ENCODE measurements at places on chromosomes 3 and 15.

DNA sequence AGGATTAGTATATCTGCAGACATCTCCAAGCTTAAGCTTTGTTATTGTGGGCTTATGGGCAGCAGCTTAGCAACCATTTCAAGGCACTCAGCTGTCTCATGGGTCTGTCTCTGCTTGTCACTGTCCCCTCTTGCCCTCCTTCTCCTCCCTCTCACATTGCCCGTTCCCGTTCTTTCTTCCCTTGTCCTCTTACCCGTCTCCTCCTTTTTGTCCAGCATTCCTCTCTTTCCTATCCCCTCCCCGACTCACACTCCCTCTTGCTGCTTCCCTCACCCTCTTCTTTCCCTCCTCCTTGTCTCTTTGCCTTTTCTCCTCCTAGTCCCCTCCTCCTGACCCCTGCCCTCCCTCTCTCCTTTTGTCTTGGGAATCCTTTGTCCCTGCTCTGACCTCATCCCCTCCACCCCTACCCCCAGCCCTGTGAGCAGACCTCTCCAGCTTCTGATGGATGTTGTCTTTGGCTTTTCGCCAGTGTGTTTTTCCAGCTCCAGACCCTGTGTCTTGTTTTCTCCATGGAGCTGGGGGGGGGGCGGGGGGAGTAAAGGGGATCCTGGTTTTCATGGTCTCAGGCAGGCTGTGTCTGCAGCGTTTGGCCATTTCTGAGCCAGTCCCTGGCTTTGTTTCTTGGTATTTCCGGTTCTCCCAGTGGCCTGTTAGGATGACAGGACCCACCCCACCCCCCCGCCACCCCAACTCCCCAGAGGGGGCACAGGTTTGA is 47.9 kb upstream of the TRAK1 start:
- DNase-seq = no peak

DNA sequence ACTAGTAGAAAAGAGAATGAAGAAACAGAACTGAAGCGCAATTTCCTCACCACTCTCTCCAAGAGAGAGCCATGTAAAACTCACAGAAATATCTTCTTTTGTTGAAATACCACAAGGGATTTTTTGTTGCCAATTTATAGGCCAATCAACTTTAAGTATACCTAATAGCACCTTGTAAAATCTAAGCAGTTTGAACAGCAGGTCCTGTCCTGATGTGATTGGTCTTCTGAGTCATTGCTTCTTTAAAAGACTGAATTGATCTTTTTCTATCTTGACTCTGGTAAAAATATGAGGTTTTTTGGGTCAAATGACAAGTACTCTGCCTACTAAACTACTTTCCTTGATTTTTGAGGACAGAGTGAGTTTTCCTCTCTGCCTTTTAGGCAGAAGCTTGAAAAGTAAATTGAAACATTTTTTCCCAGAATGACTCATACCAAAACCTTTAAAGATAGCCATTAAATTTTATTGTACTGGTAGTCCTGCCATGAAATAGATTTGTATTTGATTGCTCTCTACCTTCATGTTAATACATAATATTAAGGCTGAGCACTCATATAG is 343.9 kb upstream of the CBLB start:
- no peak for DNase-seq

GRCh38 chr15:48451736-48452135 is 120.5 kb downstream of the DUT start:
- DNase-seq = no peak

GRCh38 chr3:76900596-76900995 is 139.3 kb upstream of the ROBO2 start:
- DNase-seq = no peak

GRCh38 chr3:52532838-52533622 is 627 bp downstream of the NT5DC2 start:
- peak; percentile 28 for DNase-seq

GRCh38 chr3:27093771-27094170 is 275.4 kb downstream of the NEK10 start:
- DNase-seq = no peak

- no peak for DNase-seq
These were observed 41.7 kb downstream of the TCF12 start for GRCh38 chr15:56960116-56960515.

GRCh38 chr3:141227752-141228151 is 3.9 kb upstream of the PXYLP1 start:
- no peak for DNase-seq

DNA sequence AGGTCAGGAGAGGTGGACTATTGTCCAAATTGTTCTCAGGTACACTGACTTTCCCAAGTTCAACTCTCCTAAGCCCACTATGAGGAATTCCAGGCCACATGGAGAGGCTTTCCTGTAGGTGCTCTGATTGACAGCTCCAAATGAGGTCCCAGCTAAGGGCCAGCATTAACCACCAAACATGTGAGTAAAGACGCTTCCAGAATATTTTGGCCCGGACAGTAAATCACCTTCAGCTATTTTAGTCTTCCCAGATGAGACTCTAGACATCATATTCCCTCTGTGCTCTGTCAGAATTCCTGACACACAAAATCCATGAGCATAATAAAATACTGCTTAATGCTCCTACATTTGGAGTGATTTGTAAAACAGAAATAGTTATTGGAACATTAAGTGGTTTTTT is 135.5 kb downstream of the TGFBR2 start:
- no peak for DNase-seq

DNA sequence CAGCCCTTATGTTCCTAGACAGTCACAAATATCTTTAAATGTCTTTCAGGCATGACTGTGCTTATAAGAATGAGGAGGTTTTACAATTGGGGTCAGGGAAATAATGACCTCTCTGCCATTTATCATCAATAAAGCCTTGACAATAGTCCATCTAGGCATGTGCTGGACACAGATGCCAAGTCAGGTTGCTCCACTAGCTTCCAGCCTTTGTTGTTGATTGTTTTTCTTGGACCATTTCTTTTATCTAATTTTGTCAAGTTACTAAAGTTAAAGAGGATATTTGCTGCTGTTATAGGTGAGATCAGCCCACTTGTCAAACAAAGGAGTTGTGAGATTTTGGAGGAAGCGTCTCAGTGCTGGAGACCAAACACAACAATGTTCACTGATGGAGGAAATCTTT is 628.0 kb downstream of the ROBO2 start:
- DNase-seq = no peak

GRCh38 chr15:64894395-64895056 is 17.2 kb upstream of the ANKDD1A start:
- DNase-seq = peak; percentile 69

GRCh38 chr3:52253314-52254304 is 8.1 kb downstream of the PPM1M start:
- peak; percentile 91 for DNase-seq

- no peak for DNase-seq
These were observed 731.1 kb upstream of the SGO1 start for GRCh38 chr3:20916951-20917606.

GRCh38 chr3:81433675-81434074 is 327.8 kb downstream of the GBE1 start:
- DNase-seq = no peak

- DNase-seq = no peak
These were observed 118.2 kb upstream of the RAP2B start for GRCh38 chr3:153043729-153044328.

DNA sequence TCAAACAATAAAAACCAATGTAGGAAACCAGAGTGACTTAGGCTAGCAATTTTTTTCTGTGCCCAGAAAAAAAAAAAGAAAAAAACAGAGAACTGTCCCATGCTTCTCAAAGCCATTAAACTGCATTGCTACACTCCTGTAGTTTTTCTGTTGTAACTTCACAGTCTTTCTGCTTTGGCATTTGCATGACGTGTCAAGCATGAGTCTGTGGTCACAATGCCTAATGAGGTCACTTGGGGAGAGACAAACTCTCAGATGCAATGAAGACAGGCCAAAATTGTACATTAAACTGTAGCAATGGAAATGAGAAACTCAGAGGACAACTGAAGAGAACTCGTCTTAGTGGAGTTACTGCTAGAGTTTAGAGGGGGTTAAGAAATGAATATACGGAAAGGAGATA is 30.8 kb downstream of the CCDC80 start:
- DNase-seq = no peak

- no peak for DNase-seq
These were observed 104.6 kb upstream of the STRIT1 start for GRCh38 chr3:155398046-155398445.

DNA sequence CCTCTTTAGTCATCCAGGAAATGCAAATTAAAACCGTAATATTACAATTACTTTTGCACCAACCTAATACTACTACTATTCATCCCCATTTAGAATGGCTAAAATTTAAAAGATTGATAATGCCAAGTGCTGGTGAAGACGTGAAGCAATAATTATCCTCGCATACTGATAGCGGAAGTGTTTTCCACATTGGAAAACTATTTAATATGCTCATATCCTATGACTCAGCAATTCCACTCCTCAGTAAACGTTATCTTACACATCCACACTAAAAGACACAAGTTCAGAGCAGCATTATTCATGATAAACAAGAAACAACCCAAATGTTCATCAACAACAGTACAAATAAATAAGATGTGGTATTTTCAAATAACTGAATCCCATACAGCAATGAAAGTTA is 70.6 kb downstream of the VPS13C start:
- no peak for DNase-seq

DNA sequence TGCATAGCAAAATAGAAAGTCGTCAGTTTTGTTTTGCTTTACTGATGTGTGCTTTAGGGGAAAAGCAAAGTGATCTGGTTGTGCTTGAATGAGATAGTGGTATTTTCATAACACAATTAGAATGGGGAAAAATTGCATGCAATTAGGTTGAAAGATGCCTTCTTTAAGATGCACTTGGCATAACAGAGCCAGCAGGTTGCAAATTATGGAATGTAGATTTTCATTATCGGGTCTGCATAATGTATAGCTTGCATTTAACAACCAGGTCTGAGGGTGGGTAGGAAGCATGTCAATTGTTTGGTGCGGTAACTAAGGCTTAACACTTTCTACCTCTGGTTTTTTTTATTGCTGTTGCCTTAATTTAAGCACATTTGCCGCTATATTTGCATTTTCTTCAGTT is 370.7 kb upstream of the MCTP2 start:
- no peak for DNase-seq

GRCh38 chr15:86362555-86362954 is 282.9 kb downstream of the AGBL1 start:
- DNase-seq = no peak

DNA sequence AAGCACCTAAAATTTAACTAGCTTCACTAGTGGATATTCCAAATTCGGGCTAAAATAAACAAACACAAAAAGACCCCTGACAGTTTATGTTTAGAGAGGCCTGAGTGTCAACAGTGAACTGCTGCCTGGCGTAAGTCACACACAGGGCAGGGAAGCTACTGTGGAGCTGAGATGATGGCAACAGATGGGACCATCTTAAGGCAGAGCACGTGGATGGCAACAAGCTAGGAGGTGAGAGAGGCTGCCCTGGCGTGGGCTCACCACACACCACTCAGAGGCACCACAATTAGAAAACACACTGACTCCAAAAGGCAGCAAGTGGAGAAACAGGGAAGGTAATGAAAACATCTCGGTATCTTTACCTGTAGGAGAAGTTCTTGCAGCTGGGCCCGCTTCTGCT is 93.3 kb downstream of the ATP1B3 start:
- DNase-seq = no peak

- DNase-seq = no peak
These were observed 51.9 kb upstream of the ETV5 start for GRCh38 chr3:186160691-186161243.

GRCh38 chr3:12187448-12188327 is 29.0 kb upstream of the TIMP4 start:
- DNase-seq = peak; percentile 64

DNA sequence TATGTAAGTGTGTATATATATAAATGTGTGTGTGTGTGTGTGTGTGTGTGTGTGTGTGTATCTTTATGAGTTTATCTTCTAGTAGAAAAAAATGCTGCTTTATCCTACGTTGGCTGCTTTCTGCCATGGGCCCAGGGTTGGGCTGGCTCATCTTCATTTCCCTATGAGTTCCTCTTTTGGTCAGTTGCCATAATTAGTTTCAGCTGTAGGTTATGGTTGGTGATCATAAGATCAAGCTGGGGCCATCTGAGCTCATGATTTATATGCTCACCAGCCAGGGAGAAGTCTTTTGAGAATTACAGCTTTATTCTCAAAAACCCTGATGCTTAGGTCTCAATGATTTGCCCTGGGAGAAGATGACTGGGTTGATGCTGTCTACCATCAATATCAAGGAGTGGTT is 775.8 kb upstream of the ARPP21 start:
- DNase-seq = no peak

DNA sequence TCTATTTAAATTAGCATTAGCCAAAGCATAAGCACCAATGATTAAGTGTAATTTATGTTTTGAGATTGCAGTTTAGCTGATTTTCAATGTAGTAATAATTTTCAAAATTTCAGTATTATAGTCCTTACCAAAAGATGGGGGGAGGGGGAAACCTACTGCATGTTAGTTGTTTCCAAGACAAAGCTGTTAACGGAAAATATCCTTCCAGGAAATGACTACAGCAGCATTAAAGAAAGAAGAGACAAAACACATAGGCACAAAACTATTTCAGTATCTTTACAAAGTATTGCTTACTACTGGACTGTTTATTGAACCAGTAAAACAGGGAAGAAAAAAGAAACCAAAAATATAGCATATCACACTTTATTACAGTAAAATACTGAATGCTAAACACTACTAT is 10.5 kb downstream of the BNIP2 start:
- no peak for DNase-seq

DNA sequence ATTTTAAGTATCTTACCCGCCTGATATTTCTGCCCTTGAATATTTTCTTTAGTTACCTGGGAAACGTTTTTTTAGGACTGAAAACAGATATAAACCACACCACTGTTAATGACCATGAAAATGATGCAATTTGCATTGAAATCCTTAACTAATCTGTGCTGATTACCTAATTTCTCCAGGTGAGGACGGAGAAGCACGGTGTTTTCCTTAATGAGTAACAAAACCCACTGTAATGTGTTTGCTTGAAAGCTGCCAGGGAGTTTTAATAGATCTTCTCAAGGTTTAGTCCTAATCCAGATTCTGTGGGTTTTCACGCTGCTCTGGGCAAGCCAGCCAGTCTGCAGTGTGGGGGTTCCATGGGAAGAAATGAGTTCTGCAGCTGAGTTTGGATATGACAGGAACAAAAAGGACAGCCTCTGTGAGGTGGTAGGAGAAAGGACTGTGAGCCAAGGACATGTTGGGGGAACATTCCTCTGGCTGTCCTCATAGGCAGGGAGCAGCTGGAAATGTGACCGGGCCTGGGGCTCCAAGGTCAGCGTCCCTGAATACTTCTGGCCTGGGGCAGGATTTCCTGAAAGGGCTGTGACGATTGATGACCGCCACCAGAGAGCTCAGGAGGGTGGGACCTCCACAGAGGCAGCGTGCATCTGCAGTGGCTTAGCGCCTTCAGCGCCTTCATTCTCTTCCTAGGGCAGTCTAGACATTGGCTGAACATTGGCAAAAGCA is 18.6 kb downstream of the THSD4 start:
- DNase-seq = no peak

GRCh38 chr3:184323696-184324095 is 9.3 kb downstream of the EIF4G1 start:
- DNase-seq = no peak

- DNase-seq = no peak
These were observed 297.6 kb upstream of the C2CD4B start for GRCh38 chr15:62462721-62463120.

Measured in stimulated activated naive CD4-positive, alpha-beta T cell treated with Interleukin-2 at 50 U/mL for 16 hours (primary cell).